ENCODE measurements at places on chromosomes 7 and 10.

- no peak for DNase-seq
Measured at GRCh38 chr7:137489880-137490279, 146.3 kb upstream of the PTN start.

GRCh38 chr7:44274623-44274975 is 50.8 kb downstream of the CAMK2B start:
- DNase-seq, result no peak

- DNase-seq, result no peak
Measured at GRCh38 chr10:133187906-133188681, 28.1 kb downstream of the KNDC1 start.

- no peak for DNase-seq
Measured at GRCh38 chr10:86234541-86235270, 131.9 kb downstream of the GRID1 start.

DNA sequence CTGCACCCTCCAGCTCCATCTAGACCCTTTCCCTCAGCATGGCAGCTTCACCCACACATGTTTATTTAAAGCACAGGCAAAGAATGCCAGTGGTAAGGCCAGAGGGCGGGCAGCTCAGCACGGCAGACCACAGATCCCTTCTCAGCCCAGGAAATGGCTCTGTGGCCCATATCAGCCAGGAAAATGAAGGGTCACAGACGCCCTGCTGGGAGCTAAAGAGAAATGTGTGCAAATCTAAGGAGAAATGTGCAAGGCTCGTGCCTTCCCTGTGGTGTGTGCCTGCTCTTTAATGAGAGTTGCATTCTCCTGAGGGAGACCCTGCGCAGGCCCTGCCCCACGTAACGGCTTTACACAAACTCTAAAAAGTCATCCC is 23.0 kb downstream of the PTPRN2 start:
- no peak for DNase-seq

DNA sequence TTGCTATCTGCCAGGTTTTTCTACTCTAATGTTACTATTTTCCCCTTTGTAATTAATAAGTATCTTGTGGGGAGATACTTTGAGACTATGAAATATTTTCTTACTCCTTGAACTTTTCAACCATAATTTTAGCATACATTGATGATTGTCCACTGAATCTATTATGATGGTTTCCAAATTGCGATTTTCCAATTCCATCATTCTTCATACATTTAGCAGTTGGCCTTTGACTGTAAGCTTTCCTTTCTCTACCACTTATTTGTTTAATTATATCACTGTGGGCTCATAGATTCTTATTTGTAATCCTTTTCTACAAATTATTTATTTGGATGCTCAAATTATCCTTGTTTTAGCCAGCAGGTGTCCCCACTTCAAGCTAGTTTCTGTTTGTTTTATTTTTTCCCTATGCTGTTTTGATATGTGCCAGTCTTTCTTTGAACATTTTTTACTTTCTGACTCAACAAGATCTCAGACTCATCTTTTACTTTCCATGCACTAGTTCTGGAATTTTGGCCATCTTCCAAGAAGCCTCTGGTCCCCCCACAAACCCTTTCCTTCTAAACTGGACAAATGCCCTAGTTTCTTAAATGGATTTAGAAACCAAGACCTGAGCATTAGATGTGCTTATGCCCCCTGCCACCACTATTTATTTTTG is 11.4 kb upstream of the MRPS16 start:
- DNase-seq, result no peak

DNA sequence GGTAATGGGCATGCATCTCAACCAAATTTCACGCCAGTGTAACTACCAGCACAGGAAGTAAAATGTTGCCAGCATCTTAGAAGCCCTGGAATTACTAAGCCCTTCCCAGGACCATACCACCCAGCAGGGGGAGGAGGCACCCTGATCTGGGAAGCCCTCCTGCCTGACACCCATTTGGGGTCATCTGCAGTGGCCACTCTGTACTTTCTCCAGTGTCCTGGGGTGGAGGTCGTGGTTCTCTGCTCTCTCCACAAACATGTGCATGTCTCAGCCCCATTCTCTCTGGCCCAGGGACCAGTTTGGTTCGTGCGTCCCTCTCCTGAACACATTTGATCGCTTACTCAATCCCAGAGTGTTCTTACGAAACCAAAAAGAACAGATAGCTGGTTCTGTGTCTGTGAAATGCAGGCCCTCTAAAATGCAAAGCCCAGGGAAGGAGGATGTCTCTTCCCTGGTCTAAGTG is 9.4 kb upstream of the LRRC27 start:
- no peak for DNase-seq

GRCh38 chr7:12488341-12488740 is 82.2 kb upstream of the SCIN start:
- no peak for DNase-seq

GRCh38 chr10:67804395-67804678 is 33.7 kb downstream of the DNAJC12 start:
- DNase-seq, result no peak

DNA sequence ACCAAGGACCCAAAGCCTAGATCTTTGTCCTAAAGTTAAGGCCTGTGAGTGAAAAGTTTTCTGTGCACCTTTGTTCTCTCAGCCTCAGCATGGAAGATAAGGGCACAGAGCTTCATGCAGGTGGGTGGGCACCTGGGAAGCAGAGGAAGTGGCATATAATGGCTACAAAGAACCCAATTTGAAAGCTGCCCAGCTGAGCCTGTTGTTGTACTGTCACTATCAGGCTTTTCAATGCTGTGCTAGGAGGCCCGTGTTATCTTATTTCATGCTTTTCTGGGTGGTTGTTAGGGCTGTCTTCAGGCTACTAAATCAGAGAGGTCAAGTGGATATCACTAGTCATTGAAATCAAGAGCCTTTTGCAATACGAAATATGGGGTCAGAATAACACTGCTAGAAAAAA is 443.8 kb downstream of the SORCS1 start:
- no peak for DNase-seq

DNA sequence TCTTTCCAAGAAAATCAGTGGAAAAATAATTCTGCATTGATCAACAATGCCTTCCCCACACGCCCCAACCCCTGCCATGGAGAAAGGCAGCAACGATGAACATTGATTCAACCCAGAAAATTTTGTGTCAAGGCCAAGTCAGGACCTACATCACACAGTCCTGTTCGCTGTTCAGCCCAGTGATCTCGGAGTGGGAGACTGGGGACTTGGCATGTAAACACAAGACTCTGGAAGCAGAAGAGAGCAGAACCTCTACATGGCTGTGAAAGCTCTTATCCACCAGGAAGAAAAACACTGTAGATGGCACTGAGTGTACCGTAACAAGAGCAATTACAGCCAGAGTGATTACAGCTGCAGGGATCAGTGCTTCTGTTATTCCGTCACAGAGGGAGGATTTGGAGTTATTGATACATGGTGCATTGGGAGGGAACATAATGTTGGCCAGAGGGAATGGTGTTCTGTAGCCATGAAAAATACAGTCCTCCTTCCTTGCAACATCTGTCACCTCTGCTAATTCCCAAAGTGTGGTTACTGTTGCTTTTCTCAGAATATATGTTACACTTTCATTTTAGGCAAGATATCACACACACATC is 136.6 kb downstream of the IQUB start:
- no peak for DNase-seq

GRCh38 chr7:17696422-17696821 is 243.9 kb downstream of the SNX13 start:
- DNase-seq, result peak; percentile 29

DNA sequence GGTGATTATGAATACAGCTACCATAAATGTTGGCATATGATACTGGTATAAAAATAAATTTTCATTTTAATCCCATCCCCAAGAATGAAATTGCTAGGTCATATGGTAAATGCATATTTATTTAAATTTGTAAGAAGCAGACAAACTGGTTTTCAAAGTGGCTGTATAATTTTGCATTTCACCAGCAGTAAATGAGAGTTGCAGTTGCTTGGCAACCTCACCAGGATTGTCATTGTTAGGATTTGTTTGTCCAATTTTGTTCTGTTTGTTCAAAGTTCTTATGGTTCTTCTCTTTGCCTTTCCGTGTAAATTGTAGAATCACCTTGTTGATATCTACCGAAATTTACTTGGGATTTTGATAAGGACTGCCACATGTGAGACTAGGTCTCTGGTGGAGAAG is 237.4 kb downstream of the OTUD1 start:
- no peak for DNase-seq

GRCh38 chr7:121604627-121605316 is 208.7 kb upstream of the FAM3C start:
- no peak for DNase-seq

GRCh38 chr10:7082967-7083366 is 327.9 kb downstream of the SFMBT2 start:
- no peak for DNase-seq

DNA sequence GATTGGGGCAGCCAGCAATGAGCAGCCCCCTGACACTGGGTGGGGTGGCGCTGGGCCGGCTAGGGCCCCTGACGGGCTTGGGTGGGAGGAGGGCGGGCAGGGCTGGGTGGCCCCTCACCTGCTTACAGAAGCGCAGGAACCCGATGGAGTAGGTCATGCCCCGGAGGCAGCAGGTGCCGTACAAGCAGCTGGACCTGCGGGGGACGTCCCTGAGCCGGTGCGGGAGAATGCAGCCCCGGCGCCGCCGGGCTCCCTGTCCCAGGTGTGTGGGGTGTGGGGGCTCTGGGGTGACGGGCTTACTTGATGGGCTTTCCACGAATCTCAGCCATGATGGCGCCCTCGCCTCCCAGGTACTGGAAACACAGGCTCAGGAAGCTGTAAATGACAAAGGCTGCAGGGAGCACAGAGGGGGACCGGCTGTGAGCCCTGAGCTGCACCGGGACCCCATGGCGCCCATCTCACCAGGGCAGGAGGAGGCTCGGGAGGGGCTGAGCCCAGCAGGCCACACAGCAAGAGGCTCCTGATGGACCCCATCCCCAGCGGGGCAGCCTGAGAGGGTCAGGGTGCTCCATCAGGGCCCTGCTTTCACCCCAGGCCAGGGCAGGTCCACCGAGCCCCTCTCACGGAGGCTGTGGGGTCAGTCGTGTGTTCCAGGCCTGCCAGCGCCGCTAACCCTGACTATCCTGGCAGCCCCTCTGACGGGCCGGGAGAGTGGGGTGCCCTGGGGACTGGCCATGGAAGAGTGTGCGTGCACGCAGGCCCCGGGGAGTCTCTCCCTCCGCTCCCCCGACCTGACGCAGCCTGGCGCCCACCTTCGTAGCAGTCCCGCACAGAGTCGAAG is 5.8 kb downstream of the TMEM184A start:
- no peak for DNase-seq

- no peak for DNase-seq
Measured at GRCh38 chr7:1670894-1671593, 967 bp downstream of the ELFN1 start.

- no peak for DNase-seq
Measured at GRCh38 chr7:19958309-19958896, 185.0 kb upstream of the TMEM196 start.

DNA sequence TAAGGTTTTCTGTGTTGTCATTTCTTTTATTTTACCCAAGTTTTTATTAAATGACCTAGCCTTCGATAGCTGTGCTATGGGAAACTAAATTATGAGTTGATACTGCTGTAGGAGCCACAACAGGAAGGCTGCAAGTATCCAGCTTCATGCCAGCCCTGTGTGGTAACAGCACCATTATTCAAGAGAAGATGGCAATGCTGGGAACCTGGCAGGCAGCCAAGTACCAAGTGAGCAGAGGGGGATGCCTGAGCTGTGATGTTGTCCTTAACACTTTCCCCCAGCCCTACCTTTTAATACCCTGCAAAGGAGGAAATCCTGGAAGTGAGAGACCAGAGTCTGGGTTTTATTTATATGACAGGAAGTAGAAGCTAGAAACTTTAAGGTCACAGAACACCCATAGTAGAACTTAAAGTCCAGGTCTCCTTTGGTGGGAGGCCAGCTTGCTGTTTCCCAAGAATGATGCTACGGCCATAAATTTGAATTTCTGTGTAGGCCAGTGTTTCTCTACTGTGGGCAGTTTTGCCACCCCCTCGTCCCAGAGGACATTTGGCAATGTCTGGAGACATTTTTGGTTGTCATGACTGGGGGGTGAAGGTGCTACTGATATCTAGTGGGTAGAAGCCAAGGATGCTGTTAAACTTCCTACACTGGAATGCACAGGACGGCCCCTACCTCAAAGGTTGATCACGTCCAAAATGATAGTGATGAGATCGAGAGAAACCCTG is 9.2 kb upstream of the ATXN7L1 start:
- DNase-seq, result no peak

DNA sequence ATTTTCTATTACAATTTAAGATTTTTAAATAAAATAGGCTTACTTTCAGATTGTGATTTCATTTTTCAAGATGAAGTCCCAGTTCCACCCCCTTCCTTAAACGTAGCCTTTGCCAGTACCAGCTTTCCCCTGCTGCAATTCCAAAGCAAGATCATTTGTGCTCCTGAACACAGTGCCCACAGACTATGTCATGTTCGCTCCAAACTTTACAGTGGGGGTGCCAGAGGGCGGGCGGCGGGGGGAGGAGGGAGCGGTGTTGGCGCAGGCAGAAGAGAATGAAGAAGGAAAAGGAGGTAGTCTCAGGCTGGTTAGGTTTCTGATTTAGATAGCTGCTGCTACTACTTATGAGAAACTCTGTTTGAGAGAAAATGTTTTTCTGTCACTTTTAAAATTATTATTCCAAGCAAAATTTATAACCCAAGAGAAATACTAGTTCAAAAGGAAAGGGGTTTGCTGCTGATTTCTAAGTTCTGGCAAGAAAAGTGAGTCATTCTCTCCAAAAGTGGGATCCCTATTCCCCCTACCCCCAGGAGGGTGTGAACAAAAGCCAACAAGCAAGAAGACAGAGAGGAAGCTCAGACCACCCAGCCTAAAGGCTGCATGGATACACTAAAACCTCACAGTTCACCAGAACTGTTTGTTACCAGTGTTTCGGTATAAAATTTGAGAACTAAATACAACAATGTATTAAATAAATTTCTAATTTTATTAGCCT is 109.6 kb downstream of the SRPK2 start:
- DNase-seq, result peak; percentile 20

GRCh38 chr10:124323111-124323725 is 95.5 kb downstream of the OAT start:
- no peak for DNase-seq

GRCh38 chr10:35184527-35185171 is 58.0 kb downstream of the CREM start:
- no peak for DNase-seq

GRCh38 chr7:38600741-38601140 is 30.4 kb downstream of the AMPH start:
- DNase-seq, result no peak

DNA sequence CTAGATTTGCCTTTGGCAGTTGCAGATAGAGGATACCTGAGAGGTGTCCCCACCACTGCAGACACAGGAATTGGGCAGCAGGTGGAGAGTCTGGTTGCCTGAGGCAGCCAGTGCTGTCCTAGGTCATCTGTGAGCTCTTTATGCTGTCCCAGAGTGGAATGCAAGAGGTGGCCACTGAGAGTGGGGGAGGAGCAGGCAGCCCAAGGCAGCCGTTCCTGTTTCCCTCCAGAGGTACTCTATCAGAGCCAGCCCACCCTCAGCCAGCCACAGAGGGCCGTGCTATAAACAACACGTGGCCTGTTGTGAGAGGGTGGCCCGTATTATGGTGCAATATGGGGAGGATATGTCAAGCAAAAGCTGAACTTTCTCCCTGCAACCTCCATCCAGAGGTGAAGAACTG is 8.5 kb downstream of the LRRC18 start:
- no peak for DNase-seq

- DNase-seq, result no peak
Measured at GRCh38 chr10:48609899-48610584, 5.2 kb upstream of the ARHGAP22 start.

All from hippocampal formation (tissue), 2 donors.